ENCODE measurements at places on chromosomes 6 and 20.
A peak's percentile ranks its signal among the peaks of the same experiment; 100 is the strongest.

- no peak for DNase-seq
Observed at GRCh38 chr20:11989018-11989771, 71.5 kb downstream of the BTBD3 start.

GRCh38 chr20:6715401-6715941 lies 52.0 kb upstream of the BMP2 start:
- DNase-seq = peak; percentile 17

- no peak for DNase-seq
Observed at GRCh38 chr6:26743941-26744699, 84.6 kb upstream of the ZNF322 start.

DNA sequence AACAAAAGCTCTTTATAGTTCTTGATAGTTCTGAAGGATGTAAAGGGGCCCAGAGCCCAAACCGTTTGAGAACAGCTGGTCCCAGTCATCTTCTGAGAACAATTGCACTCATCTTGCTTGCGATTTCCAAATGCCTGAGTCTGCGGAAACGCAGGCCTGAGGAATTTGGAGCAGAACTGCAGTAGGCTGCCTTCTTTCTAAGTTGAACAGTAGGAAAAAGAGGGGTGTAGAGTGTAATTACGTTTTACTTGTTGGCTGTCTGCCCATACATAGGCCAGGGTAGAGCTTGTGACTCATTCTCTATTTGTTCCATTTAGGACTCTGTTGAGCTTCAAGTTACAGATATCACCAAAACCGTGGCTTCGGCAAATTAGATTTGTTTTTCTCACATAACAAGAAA lies 42.0 kb upstream of the KIF16B start:
- no peak for DNase-seq

- no peak for DNase-seq
Observed at GRCh38 chr20:24690408-24690807, 221.0 kb downstream of the SYNDIG1 start.

All from inflammatory macrophage treated with lipopolysaccharide for 1 hour (primary cell).